Activated naive CD4-positive, alpha-beta T cell treated with anti-CD3 and anti-CD28 coated beads, Interleukin-2, amount 50 U/mL, for 16 hours (primary cell): ENCODE measurements at places on chromosomes 11 and 22.

GRCh38 chr11:125872138-125872491 is 15.4 kb upstream of the HYLS1 start:
- no peak for DNase-seq

DNA sequence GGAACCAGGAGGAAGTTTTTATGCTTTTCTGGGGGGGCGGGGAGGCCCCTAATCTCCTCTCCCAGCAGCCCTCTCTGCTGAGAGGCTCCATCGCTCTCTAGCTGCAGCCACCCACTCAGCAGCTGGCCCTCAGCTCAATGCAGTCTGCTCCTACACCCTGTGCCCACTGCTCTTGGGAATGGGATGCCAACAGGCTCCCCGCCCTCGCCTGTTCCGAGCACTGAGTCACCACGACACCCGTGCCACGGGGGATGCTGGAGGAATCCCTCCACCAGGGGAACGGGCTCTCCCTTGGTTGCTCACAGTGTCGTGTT is 23.5 kb upstream of the SUSD2 start:
- DNase-seq: no peak

- no peak for DNase-seq
These were observed 712.4 kb downstream of the TBC1D22A start for GRCh38 chr22:47474895-47475294.

DNA sequence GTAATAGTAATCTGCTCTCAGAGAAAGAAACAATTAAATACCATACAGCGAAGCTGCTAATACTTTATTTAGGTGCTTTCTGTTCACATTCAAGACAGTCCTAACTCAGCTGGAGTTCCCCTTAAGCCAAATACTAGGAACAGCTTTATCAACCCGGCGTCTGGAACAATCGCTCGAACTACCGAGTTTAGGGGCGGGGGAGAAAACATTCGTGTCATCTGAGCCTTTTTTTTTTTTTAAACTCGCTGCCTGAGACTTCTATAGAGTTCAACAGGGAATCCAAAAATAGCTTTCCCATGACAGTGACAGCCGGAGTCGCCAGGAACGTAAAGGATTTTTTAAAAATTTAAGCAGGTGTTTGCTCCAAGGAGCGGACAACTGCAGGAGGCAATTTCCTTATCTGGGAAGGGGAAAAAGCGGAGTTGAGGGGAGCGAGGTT is 852 bp downstream of the TRAF6 start:
- peak; percentile 13 for DNase-seq

GRCh38 chr11:45085646-45086501 is 60.6 kb upstream of the PRDM11 start:
- no peak for DNase-seq

DNA sequence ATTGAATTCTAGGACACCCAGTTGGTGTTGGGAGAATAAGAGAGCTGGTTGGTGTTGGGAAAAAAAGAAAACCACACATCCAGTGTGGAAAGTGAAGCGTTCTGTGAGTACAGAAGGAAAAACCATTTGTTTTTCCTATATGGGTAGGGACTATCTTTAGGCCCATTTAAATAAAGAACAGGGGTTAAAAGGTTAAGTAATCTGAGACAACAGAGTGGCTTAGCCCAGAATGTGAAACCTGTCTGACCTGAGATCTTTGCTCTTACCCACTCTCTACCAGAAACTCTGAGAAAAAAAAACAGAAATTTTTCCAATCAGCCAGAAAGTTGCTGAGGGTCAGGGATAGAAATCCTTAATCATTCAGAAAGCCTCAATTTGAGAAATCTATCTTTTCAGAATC is 59.8 kb upstream of the LRRC55 start:
- DNase-seq: no peak

DNA sequence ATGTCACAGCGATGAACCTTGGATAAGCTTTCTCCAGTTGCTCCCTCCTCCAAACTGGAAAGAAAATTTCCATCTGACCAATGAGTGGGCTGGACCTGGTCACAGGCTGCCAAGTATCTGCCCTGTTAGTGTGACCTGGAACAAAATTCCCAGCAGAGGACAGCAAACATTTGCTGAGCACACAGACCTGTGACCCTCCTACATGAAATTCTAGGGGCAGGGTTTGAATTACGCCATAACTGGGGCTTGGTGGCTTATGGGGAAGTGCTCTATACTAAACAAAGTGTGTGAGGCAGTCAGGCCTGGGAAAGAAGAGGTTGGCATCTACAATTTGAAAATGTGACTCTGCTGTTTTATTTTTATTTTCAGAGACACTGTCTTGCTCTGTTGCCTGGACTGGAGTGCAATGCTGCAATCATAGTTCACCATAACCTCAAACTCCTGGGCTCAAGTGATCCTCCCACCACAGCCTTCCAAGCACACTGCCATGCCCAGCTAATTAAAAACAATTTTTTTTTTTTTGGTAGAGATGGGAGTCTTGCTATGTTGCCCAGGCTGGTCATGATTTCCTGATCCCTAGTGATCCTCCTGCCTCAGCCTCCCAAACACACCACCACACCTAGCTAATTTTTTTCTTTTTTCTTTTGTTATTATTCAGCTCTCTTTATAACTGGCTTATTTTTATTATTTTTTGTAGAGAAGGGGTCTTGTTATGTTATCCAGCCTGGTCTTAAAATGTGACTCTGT is 13.6 kb upstream of the XBP1 start:
- DNase-seq: no peak

DNA sequence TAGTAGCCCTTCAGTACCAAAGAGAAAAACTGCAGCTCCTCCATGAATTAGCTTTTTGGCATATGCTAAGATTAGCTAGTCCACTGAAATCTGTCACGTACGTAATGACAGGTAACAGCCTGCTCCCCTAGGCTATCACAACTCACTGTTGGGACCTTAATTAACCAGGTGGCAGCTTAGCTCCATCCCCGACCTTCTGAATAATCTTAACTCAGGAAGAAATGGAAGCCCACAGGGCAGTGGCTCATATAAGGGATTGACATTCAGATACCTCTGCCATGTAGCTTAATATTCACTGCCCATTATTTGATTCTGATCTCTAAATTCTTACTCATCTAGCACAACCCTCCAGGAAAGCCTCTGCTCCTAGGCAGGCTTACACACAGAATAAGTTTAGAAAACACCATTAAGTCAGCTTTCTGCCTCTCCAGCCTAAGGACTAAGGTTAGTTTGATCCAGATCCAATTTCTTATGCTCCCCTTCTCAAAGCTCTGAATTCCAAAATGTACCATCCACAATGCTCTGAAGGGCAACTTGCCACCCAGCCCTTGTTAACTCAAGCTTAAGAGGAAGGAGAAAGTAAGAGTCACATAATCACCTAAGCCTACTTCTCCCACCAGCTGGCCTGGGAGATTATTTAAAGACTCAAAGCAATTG is 5.0 kb downstream of the HSPA8 start:
- DNase-seq: no peak

- DNase-seq: no peak
These were observed 129.6 kb upstream of the TIMP3 start for GRCh38 chr22:32671886-32672285.

- no peak for DNase-seq
These were observed 33.0 kb upstream of the C11orf87 start for GRCh38 chr11:109388982-109389381.

- DNase-seq: no peak
These were observed 68.5 kb downstream of the ARFGAP2 start for GRCh38 chr11:47108214-47108613.

DNA sequence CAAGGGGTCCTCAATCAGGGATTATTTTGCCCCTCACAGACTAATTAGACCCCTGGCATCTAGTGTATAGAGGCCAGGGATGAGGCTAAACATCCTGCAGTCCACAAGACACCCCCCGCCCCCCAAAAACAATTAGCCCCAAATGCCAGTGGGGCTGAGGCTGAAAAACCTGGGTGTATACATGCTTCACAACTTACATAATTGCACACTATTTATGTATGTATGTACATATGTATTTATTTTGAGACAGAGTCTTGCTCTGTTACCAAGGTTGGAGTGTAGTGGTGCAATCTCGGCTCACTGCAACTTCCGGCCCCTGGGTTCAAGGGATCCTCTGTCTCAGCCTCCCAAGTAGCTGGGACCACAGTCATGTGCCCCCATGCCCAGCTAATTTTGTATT is 28.8 kb upstream of the SHANK2 start:
- DNase-seq: no peak

DNA sequence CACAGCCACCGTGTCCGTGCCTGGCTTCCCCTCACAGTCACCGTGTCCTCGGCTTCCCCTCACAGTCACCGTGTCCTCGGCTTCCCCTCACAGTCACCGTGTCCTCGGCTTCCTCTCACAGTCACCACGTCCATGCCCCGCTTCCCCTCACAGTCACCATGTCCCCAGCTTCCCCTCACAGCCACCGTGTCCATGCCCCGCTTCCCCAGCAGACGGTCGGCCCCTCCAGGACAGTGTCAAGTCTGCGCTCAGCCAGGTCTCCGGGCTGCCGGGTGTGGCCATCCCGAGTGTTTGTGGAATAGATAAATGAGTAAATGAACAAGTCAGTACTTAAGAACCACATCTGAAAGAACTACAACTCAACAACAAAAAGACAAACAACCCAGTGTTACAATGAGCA is 23.8 kb downstream of the WNT7B start:
- no peak for DNase-seq

GRCh38 chr22:20749453-20749852 is 24.5 kb upstream of the SERPIND1 start:
- no peak for DNase-seq

DNA sequence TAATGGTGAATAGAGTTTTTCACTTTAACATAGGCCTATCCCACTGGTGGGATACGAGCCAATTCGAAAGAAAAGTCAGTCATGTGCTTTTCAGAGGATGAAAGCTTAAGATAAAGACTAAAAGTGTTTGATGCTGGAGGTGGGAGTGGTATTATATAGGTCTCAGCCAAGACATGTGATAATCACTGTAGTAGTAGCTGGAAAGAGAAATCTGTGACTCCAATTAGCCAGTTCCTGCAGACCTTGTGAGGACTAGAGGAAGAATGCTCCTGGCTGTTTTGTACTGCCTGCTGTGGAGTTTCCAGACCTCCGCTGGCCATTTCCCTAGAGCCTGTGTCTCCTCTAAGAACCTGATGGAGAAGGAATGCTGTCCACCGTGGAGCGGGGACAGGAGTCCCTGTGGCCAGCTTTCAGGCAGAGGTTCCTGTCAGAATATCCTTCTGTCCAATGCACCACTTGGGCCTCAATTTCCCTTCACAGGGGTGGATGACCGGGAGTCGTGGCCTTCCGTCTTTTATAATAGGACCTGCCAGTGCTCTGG is at the start of gene TYR:
Gene TYR (plus strand): TSS at position 185 of the 541 bp plus-strand sequence. CDS start 79 bp downstream, at position 264.
- DNase-seq: no peak

DNA sequence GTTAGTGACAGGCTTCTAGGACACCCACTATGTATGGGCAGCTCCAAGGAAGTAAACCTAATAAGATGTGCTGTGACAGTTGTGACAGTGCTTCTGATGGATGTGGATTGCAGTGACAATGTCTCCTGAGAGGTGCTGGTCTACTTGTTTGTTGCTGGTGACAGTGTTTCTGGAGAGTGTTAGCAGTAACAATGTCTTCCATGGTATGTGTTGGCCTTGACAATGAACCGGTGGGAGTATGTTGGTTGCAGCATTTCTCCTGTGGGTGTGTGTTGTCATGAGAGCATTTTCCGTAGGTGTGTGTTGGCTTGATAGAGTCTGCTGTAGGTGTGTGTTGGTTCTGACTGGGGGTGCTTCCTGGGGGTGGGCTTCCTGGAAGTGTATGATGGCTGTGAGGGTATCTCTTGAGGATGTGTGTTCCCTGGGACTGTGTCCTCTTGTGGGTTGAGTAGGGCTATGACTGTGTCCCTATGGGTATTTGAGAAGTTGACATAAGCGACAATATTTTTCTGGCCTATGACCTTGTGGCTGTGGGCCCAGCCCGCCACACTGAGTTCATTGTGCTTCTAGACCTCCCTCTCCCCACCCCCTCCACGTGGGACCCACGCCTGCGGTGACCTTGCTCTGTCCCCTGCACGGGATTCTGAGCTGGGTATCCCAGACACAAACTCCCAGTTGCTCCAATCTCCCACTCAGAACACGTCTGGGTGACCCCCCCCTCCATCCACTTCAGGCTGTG is 1.2 kb downstream of the DCHS1 start:
- no peak for DNase-seq

DNA sequence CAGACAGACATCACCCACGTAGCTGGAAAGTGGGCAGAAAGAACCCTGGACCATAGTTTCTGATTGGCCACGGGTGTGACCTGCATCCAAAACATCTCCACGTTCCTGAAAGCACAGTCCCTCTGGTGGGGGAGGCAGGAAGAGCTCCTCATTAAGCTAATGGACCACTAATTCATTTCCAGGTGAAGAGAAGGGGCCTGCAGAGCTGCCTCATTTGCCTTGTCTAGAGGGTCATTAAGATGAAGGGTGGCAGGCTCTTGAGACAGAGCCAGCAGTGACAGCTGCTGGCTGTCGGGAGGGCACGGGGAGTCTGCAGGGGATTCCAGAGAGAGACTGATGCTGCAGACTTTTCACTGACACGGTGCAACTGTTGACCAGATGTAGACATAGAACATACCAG is 149.6 kb upstream of the OPCML start:
- no peak for DNase-seq

DNA sequence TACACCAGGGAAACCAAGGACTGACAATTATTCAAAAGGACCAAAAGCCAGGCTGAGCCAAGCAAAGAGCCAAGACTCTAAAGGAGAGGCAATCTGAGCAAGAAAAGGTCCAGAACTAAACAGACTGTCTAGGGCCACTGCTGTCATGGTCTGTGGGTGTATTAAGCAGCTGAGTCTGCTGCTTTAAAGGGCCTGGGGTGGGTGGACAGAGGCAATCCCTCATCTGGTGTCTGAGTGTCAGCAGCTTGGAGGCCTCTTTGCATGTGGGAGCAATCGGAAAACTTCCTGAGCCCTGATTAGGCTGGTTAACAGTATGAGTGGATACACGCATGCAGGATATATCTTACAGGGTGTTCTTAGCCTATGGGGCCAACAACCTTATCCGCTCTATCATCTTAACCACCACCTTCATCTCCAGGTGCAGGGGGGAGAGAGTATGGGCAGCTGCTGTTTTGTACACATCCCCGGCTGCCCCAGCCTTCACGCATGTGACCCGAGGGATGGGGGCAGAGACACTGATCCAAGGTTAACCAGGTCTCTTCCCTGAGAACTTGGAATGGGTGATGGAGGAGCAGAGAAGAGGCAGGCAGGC is 67.5 kb upstream of the TIMP3 start:
- no peak for DNase-seq

DNA sequence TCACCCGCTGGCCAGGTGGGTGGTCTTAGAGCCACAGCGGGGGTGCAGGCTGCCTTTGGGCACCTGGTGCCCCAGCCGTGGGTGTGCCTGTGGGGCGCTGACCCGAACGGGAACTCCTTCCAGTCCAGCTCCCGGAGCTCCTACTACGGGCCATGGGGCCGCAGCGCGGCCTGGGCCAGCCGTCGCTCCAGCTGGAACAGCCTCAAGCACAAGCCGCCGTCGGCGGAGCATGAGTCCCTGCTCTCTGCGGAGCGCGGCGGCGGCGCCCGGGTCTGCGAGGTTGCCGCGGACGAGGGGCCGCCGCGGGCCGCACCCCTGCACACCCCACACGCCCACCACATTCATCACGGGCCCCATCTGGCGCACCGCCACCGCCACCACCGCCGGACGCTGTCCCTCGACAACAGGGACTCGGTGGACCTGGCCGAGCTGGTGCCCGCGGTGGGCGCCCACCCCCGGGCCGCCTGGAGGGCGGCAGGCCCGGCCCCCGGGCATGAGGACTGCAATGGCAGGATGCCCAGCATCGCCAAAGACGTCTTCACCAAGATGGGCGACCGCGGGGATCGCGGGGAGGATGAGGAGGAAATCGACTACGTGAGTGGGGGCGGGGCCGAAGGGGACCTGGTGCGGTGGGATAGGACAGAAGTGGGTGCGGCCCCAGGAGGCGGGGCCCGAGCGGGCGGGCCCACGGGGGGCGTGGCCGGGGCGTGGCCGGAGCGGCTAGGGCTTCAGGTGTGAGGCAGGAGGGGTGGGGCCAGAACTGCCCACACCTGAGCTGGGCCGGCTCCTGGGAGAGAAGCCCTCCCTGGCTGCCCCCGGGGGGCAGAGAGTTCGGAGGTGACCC is 91.5 kb downstream of the CACNA1I start:
- DNase-seq: peak; percentile 80
